CD4-positive, alpha-beta T cell treated with Interferon alpha-2 for 1 hour (primary cell): ENCODE measurements at places on chromosomes 3 and 15.

DNA sequence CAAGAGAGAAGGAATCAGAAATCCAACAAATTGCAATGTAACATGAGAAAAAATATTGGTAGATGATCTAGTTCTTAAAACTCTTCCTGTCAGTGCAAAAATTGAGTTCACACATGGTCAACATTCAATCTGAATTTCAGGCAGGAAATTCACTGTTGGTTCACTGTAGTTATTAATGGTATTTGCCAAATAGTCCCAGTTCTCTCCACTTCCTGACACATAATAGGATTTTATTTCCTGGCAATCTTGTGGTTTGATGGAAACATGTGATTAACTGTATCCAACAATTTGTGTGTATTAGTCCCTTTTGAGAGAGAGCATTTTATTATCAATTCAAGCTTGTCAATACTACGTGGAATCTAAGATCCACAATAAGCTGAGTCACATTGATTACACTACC lies 1103.1 kb downstream of the ROBO2 start:
- DNase-seq, result no peak

DNA sequence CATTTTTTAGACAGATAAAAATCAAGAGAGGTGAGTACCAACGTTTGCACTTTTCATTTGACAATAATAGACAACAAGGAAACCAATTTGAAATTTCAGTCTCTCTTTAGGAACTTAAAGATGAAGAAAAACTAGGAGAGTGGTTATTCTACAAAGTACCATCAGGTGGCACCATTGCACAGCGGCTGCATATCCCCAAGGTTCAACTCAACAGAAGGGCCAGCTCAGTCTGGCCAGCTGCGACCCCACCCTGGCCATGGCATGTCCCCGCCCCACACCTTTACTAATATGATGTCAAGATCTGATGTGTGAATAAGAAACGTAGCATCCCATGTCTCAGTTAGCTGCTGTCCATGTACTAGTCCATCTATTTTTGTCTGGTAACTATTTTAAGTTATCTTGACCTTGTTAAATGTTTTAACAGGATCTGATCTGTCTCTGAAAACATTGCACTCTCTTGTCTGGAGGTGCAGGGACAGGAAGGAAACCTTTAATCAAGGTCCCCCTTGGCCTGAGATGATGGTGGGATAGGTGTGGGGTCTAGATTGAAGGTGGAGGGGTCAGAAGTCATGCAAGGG lies 35.5 kb upstream of the CGNL1 start:
- DNase-seq, result no peak

GRCh38 chr3:152328841-152329240 lies 60.1 kb downstream of the MBNL1 start:
- DNase-seq, result no peak

DNA sequence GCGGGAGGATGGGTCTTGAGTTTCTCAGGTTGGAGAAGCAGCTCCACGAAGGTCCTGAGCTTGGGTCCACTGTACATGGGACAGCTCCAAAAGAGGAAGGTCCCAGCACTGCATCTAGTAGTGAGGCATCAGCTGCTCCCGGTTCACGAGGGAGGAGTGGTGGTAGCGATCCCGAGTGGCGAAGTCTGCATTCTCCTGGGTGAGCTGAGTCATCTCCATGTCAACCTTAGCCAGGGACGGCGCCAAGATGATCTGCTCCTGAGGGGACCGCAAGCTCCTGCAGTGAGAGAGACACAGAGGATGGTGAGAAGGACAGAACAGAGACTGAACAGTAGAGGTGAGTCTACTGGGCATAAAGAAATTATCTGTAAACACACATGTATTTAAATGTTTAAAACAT lies 28.0 kb upstream of the HEG1 start:
- no peak for DNase-seq

DNA sequence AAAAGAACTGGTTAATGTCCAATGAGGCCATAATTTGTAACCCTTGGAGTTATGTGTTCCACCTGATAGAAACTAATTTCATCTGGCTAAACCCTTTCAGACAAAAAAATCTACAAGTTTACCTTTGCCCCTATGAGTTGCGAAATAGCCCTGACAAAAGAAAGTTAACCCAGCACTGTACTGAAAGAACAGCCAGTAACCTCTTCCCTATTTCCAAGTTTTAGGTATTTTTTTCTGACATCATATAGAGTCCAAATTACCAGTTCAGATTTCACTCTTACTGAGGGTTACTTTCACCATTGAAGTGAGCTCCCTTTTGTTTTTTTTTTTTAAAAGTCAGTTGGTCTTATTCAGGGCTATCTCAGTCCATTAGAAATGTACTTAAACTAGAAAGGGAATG lies 42.8 kb upstream of the PTPRG start:
- DNase-seq, result no peak

DNA sequence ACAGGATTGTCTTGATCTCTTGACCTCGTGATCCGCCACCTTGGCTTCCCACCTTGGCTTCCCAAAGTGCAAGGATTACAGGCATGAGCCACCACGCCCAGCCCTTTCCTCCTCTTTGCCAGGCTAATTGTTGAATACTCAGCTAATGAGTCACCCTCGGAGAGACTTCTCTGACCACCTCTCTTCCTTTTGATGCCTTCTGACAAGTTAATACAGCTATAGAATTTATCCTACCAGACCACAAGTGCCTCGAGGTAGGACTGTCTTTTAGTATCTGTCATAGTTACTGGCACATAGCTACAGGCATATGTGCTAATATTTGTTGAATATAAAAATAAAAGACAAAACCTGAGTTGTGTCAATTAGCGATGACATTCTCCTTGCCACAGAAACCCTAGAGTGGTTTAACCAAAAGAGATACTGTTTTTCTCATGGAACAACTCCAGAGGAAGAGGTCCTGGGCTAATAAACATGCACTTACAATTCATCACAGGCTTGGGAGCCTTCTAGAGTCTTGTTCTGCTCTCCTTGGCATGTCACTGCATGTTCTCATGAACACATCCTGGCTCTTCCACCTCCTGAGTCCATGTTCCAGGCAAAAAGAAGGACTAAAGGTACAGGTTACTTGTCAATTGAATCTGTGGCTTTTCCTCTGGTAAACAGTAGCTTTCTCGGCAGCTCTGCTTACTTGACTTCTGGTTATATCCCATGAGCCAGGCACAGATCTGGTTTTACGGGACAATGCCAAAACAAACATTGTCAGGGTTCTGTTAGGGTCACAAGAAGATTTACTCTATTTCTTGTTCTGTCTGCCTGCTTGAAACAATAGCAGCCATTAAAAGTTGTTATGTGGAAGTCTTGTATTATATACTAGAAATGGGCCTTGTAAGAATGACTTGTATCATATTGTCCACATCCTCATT lies 332.3 kb downstream of the THSD4 start:
- no peak for DNase-seq

DNA sequence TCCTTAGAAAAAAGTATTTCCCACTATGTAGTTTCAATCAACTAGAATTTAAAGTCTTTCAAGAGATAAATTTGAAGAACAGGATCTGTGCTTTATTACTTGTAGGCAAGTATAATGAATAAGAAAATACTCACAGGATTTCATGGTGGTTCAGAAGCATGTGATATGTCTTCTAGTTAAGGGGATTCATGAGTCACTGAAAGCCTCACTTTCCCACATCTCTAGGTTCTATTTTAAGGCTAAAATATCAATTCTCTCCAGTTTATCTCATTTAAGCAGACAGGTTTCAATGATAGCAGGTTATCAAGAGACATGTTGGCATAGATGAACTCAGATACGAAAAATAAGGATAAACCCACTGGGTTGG lies 437.8 kb upstream of the BCHE start:
- DNase-seq, result no peak

DNA sequence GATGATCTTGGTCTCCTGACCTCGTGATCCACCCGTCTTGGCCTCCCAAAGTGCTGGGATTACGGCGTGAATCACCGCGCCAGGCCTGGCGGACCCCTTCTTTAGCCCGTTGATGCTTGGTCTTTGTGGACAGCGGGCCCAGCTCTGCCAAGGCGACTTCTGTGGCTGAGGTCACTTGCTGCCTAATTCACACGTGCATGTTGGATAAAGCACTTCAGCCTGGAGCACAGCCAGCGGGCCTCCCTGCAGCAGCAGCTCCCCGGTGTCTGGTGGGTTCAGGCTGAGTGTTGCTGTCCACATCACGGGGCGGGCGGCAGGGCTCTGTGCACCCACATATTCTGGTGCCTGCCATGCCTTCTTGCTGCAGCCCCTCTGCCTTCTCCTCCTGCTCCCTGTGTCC lies 88.4 kb downstream of the DGKG start:
- no peak for DNase-seq

- DNase-seq, result no peak
Measured at GRCh38 chr3:51384055-51384725, 901 bp upstream of the MANF start.
